ENCODE measurements at places on chromosomes 5 and 9.

GRCh38 chr9:37034938-37035647, 1.0 kb upstream of the PAX5 start:
- no peak for DNase-seq

- no peak for DNase-seq
Measured at GRCh38 chr5:107291866-107292265, 378.9 kb downstream of the EFNA5 start.

DNA sequence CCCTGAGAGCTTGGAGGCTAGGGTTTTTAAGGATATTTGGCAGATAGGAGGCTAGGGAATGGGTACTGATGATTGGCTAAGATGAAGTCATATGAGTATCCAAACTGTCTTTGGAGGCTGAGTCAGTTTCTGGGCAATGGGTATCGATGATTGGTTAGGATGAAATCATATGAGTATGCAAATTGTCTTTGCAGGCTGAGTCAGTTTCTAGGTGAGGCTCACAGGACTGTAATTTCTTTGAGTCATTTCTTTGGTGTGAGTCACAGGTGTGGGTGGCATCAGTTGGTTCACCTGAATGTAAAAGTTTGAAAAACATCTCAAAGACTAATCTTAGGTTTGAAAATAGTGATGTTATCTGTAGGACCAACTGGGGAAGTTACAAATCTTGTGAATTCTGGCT, 1068.0 kb downstream of the NR2F1-AS1 start:
- no peak for DNase-seq

- DNase-seq, result no peak
Measured at GRCh38 chr5:22108545-22108944, 744.6 kb downstream of the CDH12 start.

- DNase-seq, result no peak
Measured at GRCh38 chr5:137309290-137309689, 189.8 kb downstream of the SPOCK1 start.

- DNase-seq, result peak; percentile 82
Measured at GRCh38 chr9:34463098-34463900, 4.7 kb downstream of the DNAI1 start.

DNA sequence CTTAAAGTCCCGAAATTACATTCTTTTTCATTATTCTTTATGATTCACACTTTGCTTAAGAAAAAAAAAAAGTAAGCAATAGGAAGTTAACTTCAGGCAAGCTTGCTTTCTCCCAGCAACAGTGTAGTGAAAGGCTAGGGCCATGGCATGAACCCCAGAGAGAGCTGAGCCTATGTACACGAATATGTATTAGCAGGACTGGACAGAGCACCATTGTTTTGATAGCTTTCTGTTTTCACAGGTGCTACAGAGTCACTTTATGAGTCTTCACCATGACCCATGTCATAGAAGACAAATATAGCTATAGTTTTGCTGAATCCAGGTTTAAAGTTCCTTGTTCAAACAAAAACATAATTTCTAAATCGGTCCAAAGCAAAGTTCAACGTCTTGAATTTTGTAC, 199.2 kb downstream of the ADAMTSL1 start:
- no peak for DNase-seq

GRCh38 chr5:2740876-2741555, 10.5 kb downstream of the IRX2 start:
- no peak for DNase-seq

- DNase-seq, result no peak
Measured at GRCh38 chr5:28548856-28549255, 1510.5 kb upstream of the CDH9 start.

GRCh38 chr9:124890179-124890578, 28.2 kb downstream of the ARPC5L start:
- DNase-seq, result no peak

- no peak for DNase-seq
Measured at GRCh38 chr5:107887166-107887943, 216.6 kb upstream of the EFNA5 start.

- no peak for DNase-seq
Measured at GRCh38 chr5:52587131-52587530, 200.6 kb upstream of the ITGA1 start.

DNA sequence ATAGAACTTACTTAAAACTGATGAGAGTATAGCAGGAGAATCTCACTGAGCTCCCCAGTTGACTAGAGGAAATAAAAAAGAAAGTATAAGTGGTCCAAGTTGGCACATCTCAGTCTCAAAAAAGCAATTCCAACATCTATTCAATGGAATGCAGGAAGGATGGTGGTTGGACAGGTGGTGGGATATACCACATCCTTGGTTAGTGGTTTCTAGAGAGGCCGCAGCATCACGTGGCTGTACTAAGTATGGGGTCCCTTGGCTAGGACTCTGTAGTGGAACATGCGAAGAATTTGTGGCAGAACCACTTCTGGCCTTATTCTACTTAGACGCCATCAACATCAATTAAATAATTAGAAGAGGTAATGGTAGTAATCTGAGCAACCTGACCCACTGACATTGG, 232.4 kb downstream of the SAXO1 start:
- no peak for DNase-seq

DNA sequence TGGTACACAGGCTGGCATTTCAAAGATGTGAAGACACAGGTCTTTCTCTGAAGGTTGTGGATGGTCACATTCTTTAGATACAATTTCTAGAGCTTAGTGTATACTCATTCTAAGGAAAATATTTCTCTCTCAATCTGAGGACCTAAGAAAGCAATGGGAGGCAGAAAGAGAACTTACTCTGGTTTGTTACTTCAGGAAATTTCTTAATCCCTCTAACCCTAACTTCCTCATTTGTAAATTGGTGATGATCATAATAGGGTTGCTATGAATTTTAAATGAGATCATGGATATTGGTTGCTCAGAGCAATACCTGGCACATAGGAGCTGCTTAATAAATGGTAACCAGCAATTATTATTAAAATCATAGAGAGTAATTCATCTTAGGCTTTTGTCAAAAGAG, 22.1 kb downstream of the FAM170A start:
- no peak for DNase-seq

- DNase-seq, result peak; percentile 70
Measured at GRCh38 chr5:83340511-83340918, 131.0 kb upstream of the VCAN start.

GRCh38 chr9:93307468-93308157, 123.7 kb downstream of the WNK2 start:
- no peak for DNase-seq

DNA sequence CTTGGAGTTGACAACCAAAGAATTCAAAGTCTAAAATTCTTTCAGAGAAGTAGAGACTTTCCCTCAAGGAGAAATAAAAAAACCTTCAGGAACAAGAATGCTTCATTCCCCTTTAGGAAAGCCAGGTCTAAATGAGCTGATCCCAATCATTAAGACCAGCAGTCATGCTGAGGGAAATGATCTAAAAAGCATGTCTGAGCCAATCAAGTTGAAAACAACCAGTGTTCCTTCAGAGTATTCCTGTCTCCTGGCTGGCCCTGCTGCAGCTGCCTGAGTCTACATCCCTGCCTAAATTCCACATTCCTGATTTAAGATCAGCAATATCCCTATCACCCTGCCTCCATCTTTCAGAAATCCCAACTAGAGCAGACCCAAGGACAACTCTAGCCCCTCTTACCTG, 244.5 kb downstream of the PLK2 start:
- DNase-seq, result no peak

GRCh38 chr5:111972548-111972947, 215.6 kb upstream of the NREP start:
- DNase-seq, result no peak

DNA sequence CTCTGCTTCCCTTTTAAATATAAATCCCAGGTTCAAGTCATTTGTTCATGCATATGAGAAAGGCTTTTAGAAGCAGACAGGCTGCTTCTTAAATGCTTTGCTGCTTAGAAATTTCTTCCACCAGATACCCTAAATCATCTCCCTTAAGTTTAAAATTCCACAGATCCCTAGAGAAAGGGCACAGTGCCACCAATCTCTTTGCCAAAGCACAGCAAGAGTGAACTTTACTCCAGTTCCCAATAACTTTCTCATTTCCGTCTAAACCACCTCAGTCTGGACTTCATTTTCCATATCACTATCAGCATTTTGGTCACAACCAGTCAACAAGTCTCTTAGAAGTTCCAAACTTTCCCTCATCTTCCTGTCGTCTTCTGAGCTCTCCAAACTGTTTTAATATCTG, 679.8 kb upstream of the FTMT start:
- DNase-seq, result peak; percentile 22

- no peak for DNase-seq
Measured at GRCh38 chr9:125421166-125421565, 159.5 kb downstream of the GAPVD1 start.

DNA sequence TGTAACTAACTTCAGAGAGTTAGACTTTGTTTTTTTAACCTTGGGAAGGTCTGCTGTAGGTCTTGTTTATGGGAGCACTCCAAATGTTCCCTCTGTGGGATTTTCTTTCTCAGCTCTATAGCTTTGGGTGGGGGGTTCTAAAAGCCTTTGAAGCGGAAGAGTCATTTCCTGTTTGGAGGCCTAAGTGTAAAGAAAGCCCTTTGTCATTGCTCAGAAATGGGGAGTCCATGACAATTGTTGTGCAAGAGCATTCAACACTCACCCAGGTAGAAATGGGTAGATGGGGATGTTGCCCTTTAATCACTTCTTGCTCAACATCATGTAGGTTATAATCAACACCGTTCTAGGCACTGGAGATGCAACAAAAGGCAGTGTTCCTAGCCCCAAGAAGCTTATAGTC, 30.3 kb upstream of the MAST4 start:
- DNase-seq, result no peak

- DNase-seq, result no peak
Measured at GRCh38 chr5:157160001-157160400, 6.1 kb downstream of the GARIN3 start.

GRCh38 chr5:39767916-39768315, 343.1 kb upstream of the DAB2 start:
- no peak for DNase-seq

DNA sequence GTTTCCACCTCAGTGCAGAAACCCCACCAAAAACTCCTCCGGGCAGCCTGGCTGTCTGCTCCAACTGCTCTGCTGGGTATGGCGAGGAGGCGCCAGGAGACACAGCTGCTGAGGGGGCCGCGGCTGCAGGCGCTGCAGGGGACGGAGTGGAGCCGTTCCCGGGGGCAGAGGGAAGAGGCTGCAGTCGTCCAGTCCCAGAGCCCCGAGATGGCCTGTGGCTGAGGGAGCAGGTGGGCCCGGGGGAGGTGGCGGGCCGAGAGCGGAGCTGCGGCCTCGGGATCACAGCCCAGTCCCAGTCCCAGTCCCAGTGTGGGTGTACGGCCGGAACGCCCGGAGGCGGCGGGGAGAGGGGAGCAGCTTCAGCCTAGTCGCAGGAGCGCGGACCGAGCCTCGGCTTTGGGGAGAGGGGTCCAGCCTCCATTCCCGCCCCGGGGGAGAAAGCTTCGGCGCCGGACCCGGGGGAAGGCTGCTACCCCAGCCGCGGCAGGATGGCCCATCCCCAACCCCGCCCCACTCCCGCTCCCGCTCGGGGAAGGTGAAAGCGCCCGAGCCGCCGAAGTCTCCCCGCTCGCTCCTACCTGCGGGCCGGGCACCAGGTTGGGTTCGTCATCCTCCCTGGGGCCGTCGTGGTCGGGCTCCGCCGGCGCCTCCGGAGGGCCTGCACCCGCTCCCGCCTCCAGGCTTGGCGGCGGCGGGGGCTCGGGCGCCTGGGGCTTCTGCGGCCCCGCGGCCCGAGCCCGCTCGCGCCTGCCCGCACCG, 513 bp downstream of the FAM193B start:
- no peak for DNase-seq

DNA sequence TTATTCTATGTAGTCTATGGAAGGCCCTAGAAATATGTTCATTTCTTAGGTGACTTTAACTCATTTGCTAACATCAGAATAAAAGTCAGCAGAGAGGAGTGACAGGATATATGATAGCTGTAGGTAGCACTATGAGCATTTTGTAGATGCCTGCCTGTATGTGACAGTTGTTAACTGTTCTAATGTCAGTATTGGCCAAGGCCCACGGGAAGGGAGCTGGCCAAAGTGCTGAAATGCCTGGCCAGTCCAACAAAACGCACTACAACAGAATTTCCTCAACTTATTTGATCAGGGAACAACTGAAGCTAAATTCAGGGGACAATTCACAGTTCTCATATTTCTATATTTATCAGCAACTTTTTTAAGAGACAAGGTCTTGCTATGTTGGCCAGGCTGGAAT, 20.8 kb downstream of the SV2C start:
- peak; percentile 8 for DNase-seq

DNA sequence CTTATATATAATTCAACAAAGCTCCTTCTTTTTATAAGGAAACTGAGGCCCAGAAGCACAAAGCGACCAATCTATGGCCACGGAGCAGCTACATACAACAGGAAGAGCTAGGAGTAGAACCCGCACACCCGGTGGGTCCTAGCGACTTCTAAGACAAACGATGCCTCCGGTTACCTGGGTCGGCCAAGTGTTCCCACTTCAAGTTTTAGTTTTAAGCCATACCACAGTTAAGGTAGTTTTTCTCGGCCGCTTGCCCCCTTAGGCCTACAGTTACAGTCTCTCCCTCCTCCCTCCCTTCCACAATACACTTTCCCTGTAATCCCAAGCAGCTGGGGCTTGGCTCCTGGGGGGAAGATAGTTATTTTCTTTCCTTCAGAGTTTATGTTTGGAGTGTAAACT, 533 bp downstream of the SREK1IP1 start:
- DNase-seq, result no peak

DNA sequence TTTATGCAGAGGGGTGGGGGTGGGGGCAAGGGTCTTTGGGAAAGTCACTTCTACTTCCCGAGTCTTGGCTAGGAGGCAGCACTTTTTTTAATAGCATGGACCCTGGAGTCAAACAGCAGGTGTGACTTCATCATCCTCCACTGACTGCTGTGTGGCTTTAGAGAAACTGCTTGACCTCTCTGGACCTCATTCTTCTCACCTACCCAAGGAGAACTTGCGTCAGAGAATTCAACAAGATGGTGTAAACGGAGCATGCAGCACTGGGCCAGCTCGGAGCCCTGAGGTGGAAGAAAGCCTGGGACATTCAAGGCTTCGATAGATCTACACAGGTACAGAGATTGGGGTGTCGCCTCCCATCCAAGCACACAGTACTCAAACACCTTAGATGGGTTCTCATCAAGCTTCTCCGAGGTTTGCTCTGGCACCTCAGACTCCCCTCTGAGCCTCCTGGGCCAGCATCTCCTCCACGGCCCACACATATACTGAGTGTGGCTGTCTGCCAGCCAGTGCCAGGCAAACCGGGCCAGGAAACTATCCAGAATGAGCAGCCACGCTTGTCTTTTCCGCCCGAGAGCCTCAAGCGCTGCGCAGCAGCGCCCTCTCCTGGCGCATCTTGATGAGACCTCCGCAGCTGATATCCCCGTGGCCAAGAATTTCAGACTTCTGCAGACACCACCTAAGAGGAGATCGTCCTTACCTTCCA, 4.6 kb upstream of the SLC25A48 start:
- peak; percentile 56 for DNase-seq

DNA sequence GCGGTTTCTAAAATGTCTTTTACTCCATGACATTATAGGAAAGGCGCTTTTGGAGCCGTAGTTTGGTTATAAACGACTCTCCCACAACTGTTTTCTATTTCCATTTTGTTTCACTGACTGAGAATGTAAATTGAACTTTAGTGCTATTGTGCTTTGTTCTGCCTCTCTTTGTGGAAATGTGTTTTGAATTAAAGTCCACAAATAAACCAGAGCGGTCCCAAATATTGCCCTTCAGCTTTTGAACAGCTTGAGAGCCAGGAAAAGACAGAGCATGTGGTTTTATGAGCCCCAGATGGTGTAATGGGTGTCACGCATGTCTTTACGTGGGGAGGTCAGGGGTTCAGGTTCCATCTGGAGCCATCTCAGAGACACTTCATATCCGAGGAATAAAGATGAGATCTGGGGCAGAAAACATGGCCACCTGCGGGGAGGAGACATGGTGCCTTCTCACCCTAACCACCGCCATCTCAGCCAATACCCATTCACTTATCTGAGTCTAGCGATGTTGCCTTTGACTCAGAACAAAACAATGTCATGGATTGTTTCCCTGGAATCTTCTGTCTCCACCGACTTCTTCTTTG, 42.5 kb upstream of the ROR2 start:
- peak; percentile 67 for DNase-seq

Measured in fibroblast of the aortic adventitia (primary cell).